ENCODE measurements at places on chromosomes 6 and 20.

- no peak for DNase-seq
Observed at GRCh38 chr20:58791286-58791685, 59.4 kb downstream of the GNAS-AS1 start.

DNA sequence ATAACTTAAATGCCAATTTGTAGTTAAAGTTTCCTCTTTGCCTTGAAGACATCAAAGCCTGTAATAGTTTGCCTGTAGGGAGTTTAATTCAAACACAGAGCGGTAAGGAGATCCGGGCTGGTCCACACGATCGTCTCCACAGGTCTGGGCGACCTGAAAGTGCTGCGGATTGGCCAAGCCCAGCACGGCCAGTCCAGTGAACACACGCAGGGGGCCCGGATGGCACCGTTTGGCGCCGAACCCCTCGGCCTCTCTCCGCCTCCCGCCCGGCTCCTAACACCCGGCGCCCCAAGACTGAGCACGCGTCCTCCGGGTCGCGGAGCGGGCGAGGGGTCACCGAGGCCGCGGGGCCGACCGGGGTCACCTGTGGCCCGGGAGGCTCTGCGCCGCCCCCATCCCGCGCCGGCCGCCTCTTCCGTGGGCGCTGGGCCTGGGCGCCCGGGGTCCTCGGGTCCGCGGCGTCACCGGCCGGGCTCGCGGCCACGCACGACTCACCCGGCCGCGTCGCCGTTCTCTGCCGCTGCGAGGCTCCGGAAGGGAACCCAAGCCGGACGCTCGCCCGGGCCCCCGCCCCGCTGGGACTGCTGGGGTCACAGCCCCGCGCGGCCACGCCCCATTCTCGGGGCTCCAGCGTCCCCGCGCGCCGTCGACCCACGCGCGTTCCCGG is 481 bp downstream of the SERPINB6 start:
- peak; percentile 76 for DNase-seq

- no peak for DNase-seq
Observed at GRCh38 chr6:34110610-34111009, 35.3 kb downstream of the GRM4 start.

DNA sequence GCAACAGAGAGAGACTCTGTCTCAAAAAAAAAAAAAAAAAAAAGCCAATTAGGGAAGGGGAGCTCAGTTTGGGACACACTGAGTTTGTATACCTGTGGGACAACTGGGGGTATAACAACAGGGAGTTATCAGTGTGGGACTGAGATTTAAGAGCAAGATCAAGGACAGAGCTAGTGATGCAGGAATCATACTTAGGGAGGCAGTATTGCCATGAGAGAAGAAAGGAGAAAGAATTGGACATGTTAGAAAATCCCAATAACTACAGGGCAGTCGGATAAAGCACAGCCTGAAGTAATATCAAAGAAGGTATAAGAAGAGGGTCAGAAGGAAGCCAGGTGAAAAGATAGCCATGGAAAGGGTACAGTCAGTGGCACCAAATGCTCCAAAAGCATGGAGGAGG is 121.2 kb downstream of the PTPRT start:
- no peak for DNase-seq

Measured in hypothalamus (tissue), 51 donors.